ENCODE measurements at places on chromosomes 12 and 14.

DNA sequence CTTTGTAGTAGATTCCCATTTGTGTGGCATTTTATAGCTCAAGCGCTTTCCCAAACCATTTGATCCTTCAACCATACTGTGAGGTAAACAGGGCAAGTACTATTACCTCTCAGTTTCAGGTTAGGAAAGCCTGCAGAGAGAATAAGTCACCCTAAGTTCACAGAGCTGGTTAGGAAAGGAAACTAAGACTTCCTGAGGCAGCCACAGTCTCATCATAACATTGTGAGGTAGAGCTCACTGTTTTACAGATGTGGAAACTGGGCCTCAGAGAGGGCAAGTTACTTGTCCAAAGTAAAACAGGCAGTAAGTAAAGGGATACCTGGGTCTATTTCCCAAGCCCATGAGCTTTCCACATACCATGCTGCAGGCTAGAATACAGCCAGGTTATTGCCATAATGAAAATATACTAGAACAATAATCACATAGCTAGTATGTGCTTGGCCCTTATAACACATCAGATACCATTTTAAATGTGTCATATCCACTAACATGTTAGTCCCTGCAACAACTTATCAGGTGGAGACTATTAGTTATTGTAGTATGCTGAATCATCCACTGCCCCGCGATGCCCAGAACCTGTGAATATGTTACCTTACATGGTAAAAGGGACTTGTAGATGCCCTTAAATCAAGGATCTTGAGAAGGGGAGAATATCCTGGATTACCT is 150.9 kb upstream of the GRIP1 start:
- no peak for DNase-seq

GRCh38 chr12:92544322-92544721 is 158.5 kb upstream of the PLEKHG7 start:
- DNase-seq: no peak

- no peak for DNase-seq
Measured at GRCh38 chr12:95487024-95487423, 13.1 kb downstream of the METAP2 start.

DNA sequence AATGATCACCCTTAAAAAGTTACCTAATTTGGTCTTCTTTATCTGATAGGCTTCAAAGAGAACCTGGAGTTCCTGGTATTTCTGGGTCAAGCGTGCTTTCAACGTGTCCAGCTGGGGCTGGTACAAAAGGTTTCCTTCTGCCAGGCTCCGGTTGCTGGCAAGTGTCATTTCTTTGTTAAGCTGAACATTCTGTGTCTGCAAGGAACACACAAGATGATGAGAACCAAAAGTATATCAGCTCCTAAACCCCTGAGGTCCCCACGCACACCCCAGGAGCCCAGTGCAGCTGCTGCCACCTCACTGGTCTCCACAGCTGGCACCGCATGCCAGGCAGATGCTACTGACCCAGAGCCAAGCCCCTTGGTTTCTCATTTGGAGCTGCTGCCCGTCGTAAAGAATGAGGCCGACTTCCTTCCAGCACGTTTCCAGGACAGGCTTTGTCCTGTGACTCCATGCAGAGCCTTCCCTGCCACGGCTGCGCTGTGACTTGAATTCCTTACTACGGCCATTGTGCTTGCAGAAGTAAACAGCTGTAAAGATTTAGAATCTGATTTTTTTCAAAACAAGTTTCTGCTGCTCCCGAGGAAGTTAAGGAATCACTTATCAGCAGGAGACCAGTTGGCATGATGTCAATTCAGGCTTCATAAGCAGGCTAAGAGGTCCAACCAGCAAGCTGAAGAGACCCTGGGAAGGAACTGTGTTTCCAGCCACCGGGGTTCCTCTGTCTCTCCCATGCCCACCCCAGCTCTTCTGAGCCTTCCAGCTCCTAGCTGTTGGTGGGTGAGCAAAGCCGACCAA is 24.9 kb downstream of the VPS37B start:
- DNase-seq: no peak

DNA sequence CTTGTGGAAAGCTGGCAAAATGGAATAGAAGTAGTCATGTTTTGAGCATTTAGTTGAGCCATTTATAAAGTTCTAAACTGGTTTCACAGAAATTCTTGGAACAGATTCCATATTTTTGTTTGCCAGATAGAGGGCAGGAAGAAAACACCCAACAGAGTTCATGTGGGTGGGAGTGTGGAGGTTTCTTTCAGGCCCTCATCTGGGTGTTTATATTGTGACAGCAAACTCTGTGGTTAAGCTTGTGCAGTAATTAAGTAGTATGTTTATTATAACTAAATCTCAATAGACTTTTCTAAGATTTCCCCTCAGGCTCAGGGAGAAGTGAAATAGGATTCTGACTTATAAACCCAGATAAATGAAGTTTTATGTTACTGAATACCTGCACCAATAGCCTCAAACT is 57.4 kb downstream of the SPPL3 start:
- no peak for DNase-seq

- no peak for DNase-seq
Measured at GRCh38 chr14:105418269-105419194, 1.1 kb upstream of the MTA1 start.

GRCh38 chr14:25836636-25837035 is 761.2 kb downstream of the NOVA1 start:
- no peak for DNase-seq

GRCh38 chr14:58106446-58106845 is 45.6 kb downstream of the ARMH4 start:
- DNase-seq: no peak

DNA sequence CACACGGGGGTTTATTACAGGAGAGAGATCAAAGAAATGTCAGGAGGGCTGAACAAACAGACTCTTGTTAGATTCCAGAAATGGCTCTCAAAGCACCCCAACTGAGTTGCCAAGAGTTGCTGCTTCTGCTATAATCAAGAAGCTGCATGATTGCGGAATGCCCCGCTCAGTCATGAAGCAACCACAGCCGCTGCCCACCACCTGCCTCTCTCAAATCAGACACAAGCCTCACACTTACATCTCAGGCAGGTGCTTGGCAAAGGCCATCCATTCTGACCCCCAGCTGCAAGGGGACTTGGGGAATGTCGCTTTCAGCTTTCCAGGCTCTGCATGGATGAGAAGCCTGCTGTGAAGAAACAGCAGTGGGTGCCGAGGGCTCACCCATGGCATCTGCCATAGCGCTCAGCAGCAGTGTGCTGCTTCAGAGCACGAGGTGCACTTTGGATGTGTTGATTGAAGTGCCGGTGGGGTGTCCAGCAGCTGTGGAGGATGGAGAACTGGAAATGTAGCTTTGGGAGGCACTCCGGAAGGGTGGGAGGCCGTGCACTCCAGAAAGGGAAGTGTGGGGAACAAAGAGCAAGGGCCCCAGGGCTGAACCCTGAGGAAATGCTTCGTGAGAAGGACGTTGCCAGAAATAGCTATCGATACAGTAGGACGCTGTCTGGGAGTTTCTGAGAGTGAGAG is 37.7 kb downstream of the LRRC74A start:
- no peak for DNase-seq

DNA sequence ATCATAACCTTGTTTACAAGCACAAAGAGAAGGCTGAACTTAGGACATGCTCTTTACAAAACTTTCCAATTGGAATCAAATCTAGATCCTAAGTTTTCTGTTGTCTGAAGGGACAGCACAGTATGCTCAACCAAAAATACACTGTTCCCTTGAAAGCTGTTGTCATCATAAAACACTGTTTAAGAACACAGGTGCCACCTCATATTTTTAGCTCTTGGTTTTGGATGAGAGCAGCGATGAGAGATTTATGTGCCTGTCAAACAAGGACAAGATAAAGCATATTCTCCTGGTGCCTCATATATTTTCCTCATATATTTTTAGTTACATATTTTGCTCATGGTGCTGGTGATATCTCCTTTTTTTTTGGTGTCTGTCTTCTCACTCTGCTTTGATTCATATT is 788.4 kb downstream of the AACS start:
- DNase-seq: no peak

- DNase-seq: no peak
Measured at GRCh38 chr14:86027144-86027543, 497.2 kb downstream of the FLRT2 start.

DNA sequence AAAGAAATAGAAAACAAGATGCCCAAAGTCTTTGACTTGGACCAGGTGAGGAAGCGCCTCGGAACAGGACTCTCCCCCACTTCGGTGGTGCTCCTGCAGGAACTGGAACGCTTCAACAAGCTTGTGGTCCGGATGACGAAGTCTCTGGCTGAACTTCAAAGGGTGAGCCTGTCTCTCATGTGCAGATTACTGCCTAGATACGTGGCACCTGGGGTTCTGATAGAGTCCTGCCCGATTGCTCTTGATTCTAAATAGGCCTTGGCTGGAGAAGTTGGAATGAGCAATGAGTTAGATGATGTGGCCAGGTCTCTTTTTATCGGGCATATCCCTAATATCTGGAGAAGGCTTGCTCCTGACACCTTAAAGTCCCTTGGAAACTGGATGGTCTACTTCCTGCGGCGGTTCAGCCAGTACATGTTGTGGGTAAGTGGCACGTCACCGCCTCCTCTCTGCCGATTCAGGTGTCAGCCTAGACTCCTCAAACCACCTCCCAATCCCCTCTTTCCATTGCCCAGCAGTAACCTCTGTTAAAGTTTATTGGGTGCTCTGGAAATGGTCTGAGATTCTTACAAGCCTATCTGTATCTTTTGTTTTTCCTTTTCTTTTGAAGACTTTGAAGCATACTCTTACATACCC is 40.8 kb downstream of the CCDC92 start:
- DNase-seq: no peak

Measured in ovary (tissue), 10 donors.